ENCODE measurements at places on chromosomes 5 and 9.
A peak's percentile ranks its signal among the peaks of the same experiment; 100 is the strongest.

- DNase-seq = no peak
Observed at GRCh38 chr9:7592321-7593316, 207.0 kb downstream of the DMAC1 start.

- no peak for DNase-seq
Observed at GRCh38 chr5:175677571-175677970, 19.7 kb downstream of the HRH2 start.

DNA sequence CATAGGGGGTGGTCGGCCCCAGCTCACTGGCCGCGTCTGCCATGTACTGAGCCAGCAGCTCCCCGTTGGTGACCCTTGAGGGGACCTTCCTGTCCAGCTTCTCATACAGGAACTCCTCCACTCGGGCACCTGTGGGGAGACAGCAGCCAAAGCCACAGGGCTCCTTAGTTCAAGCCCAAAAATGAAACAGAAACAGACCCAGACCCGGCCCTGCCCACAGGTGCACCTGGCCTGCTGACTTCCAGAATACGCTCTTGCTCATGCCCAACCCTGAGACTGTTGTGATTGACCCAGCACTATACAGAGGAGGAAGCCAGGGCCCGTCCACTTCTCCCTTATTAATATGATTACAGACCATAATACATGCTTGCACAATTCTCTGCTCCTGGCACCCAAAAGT, 7.0 kb downstream of the SH3GLB2 start:
- peak; percentile 76 for DNase-seq

GRCh38 chr9:124174433-124174832, 83.3 kb upstream of the NEK6 start:
- no peak for DNase-seq

DNA sequence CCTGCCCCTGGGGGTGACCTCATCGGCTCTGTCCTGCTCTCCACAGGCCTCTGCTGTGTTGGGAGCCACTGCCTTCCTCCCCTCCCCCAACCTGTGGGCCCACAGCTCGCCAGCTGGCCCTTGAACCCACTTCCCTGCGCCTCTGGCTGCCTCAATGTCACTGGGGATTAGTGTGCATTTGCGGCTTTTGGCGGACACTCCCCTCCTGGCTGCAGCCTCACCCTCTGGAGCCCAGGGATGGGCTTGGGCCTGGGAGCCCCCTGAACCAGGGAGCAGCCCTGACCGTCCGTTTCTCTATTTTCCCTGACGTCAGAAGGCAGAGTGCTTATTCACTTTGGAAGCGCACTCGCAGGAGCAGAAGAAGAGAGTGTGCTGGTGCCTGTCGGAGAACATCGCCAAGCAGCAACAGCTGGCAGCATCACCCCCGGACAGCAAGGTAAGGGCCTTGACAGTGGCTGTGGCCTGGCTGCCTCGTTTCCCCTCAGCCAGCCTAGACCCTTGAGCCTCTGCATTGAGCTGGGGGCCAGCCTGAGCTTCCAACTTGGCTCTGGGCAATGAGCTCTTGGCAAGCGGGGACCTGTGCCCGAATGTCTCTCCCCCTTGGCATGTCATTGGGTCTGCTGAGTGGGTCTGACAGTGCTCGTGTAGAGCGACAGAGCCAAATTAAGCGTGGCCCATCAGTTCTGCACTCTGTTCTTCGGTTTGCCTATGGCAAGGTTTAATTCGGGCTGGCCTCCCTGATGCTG, 73.1 kb downstream of the RGS3 start:
- DNase-seq = no peak

GRCh38 chr5:127025467-127025866, 4.9 kb downstream of the MARCHF3 start:
- no peak for DNase-seq

DNA sequence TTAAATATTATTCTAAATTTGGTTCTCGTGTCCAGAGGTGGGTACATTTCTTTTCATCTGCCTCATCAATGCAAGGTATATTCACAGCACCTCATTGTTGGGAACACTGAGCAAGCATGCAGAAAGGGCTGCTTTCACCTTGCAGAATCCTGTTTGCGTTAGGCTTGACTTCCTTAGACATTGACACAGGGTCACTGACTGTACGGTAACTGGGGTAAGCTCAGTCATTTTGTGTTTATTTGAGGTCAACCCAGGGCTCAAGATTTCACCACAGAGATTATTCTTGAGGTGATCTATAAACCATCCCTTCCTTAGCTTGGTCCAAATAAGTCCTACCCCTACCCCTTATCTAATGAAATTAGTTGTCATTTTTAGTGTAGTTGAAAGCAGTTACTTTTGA, 1.7 kb upstream of the PTPDC1 start:
- DNase-seq = no peak

DNA sequence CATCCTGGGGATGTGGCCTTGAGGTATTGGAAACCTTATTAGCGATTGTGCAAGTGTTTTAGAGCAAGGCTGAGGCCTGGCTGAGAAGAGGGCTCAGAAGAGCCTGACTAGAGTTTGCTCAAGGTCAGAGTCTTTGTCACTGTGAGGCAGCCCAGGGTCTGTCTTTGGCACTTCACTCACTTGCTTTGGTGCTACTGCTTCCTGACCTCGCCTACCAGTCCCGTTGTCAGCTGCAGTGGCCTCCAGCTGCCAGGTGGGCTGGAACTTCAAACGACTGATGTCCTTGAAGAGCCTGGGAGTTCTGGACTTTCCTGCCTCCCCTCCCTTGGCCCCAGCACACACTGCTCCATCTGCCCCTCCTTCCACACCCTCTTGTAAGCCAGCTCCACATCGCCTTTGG, 228.0 kb downstream of the SNX18 start:
- DNase-seq = no peak

- DNase-seq = no peak
Observed at GRCh38 chr9:36986468-36987408, 47.3 kb downstream of the PAX5 start.

DNA sequence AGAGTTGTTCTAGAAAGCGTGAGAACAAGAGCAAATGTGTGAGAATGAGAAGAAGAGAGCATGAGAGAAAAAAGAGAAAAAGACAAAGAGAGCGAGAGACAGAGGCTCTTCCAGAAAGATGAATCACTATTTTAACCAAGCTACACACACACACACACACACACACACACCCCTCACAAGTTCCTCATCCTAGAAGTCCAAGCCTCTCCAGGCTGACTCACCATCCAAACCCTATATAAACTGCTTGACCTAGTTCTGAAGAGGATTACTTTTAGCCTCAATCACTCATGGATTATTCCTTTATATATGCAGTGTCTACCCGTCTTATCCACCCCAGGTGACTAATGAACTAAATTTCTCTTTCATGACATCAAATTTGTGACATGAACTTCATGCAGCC, 37.6 kb downstream of the C9orf57 start:
- no peak for DNase-seq

DNA sequence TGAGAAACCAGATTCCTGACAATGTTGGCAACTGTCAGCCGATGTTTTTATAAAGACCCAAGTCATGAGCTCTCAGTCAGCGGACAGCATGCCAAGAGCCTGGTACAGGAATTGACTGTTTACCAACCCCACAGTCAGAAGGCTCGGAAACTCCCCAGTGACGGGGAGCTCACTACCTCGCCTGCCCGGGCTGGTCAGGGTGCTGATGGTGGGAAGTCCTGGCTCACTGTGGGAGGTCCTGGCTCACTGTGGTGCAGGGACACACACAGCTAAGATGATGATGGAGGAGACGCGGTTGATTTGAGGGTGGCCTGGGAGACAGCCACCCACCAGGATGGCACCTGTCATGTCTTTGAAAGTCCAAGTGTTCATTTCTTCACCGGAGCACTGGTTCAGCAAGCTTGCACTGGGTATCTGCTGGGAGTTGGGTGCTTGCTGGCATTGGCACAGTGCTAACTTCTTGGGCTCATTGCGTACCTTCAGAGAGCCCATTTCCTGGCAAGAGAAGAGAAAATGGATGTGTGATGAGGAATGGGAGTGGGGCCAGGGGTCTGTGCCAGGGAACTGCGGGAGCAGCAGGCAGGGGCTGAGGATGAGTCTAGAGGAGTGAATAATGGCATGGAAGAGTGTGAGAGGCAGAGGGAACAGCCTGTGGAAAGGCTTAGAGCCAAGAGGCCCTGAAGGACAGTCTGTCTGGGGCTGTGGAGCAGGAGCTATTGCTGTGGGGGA, 15.3 kb downstream of the ASS1 start:
- no peak for DNase-seq

DNA sequence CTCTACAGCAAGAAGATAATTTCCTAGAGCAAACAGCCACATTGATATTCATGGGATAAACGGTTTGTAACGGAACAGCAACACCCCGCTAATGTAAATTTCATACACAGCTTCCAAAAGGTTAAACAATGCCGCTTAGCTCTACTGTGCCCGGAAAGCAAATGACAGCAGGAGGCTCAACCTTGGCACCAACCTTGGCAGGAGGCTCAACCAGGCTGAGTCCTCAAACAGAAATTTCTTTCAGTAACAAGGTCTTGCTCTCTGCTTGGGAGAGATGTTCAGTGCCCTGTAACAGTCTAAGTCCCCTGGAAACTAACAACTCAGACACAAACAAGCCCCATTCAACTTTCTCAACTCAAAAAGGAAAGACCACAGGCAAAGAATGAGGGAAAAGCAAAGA, 11.1 kb upstream of the PPP1R2B start:
- no peak for DNase-seq

GRCh38 chr5:152125661-152126205, 201.1 kb upstream of the GLRA1 start:
- DNase-seq = no peak

DNA sequence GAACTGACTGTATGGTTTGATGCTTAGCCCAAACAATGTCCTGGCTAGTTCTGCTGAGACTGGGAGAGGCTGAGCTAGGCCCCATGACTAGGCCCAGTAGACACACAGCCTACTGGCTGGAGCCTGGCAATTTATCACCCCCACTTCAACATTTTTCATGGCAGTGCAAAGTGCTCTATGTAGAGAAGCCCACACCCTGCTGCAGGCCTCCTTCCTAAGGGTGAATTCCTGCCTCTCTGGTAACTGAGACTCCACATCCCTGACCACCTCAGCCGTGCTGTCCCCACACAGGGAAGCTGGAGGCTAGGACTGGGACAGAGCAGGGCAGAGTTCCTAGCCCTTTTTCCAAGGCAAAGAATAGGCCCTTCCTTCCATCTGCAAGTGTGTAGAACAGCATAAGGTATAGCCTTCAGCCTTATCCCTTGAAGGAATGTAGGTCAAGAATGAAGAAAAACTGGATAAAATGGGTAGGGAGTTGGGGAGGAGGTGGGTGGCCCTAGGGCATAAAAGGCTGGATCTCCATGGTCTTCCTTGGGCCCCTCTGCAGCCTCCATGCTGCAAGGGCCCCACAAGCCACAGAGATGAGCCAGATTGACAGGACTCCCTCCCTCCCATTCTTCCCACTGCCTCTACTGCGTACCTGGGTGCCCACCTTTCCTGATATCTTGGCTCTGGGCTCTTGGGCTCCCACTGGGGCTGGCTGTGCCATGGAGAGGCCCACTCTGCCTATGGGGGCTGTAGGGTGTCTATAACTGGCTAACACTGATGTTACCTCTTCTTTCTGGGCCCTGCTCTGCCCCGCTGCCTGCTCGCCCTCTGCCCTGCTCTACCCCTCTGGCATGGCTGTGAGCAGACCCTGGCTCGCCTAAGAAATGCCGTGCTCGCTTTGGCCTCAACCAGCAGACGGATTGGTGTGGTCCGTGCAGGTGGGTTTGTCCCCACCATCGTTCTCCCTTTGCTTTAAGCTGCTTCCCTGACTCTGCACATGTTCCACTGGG, 29.8 kb downstream of the TCF7 start:
- no peak for DNase-seq

DNA sequence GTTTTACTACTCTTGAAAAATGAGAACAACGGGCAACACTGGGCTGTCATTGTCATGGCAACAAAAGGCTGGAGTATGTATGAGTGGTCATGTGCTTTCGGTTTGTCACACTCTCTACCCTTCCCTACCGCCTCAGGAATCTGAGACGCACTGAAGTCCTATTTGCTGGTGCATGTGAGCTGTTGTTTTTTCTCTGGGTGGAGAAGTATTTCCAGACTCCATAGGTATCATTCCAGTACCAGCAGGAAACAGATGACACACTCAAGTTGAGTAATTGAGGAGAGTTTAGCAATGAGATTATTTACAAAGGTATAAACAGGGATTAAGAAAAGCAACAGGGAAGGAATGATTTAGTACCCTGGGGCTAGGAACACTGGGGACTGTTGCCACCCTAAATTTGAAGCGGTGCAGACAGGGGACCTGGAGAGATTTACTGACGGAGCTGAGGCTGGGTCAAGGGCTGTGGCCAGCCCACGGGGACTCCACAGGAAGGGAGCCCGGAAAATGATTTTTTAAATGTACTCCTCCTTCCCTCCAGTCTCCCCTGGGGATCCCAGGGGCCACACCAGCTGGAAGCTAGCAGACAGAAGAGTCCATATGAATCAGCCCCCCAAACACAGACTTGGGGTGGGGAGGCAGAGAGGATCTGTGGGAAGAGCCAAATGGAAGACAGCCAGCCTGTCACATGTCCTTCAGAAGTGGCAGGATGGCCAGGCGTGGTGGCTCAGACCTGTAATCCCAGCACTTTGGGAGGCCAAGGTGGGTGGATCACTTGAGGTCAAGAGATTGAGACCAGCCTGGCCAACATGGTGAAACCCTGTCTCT, 13.2 kb upstream of the ZBTB43 start:
- DNase-seq = no peak
